ENCODE measurements at places on chromosomes 2 and 18.
A peak's percentile ranks its signal among the peaks of the same experiment; 100 is the strongest.

GRCh38 chr2:204012072-204012653, 75.6 kb downstream of the ICOS start:
- DNase-seq: no peak

DNA sequence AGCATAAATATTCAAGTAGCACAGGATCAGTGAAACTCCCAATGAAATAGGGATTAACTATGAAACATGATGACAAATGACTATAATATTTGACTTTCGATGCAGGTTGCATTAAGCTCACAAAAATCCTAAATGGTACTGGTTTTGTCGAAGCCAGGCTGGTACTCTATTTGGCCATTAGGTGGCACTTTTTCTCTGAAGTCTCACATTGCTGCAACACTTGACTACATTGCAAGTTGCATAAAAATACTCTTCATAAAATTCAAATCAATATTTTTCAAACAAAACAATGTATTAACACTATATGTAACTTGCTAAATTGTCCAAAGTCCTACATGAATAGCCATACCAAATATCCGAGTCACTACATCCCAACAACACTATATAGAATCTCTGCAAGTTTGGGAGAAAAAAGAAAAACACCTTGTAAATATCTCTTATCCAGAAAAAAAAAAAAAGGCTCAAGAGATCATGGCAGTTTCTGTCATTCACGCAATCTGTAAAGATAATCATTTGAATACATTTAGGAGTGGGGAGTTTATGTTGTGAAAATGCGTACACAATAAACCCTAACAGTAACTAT, 9.5 kb downstream of the RTTN start:
- no peak for DNase-seq

DNA sequence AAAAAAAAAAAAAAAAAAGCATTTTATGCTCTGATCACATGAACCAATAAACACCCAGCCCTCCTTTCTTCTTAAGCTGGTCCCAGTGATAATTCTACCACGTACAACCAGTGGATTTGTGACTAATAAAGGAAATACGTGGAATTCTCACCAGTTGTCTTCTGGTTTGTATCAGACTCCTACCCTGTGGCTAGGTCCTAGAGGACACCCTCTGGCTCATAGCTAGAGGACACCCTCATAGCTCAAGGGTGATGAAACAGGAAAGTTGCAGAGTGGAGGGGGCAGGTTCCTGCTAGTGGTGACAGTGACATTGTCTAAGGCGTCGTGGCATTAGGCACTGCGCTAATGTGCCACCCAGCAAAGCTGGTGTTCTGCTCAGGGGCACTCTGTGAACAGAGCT, 167.8 kb downstream of the BCL11A start:
- DNase-seq: no peak

GRCh38 chr2:10905006-10905861, 6.5 kb upstream of the KCNF1 start:
- DNase-seq: no peak

- no peak for DNase-seq
Observed at GRCh38 chr18:56568986-56569385, 69.4 kb downstream of the TXNL1 start.

GRCh38 chr2:111095434-111095833, 25.3 kb upstream of the BCL2L11 start:
- DNase-seq: no peak

DNA sequence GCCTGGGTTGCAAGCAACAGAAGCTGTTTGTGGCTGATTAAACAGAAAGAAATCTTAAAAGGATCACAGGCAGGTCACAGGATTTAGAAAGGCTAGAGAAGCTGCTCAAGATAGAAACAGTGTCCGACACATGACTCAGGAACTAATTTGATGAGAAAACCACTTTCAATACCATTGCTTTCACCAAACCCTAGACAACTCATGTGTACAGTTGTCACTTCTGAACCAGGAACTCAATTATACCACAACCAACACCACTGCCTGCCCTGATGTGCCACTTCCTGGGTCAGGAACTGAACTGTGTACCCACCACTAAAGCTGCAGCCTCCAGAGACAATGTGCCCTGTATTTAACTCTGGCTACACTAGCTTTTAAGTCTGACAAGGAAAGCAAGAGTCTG, 56.0 kb downstream of the TMEM247 start:
- no peak for DNase-seq

GRCh38 chr2:15708865-15709820, 117.5 kb downstream of the DDX1 start:
- DNase-seq: no peak

DNA sequence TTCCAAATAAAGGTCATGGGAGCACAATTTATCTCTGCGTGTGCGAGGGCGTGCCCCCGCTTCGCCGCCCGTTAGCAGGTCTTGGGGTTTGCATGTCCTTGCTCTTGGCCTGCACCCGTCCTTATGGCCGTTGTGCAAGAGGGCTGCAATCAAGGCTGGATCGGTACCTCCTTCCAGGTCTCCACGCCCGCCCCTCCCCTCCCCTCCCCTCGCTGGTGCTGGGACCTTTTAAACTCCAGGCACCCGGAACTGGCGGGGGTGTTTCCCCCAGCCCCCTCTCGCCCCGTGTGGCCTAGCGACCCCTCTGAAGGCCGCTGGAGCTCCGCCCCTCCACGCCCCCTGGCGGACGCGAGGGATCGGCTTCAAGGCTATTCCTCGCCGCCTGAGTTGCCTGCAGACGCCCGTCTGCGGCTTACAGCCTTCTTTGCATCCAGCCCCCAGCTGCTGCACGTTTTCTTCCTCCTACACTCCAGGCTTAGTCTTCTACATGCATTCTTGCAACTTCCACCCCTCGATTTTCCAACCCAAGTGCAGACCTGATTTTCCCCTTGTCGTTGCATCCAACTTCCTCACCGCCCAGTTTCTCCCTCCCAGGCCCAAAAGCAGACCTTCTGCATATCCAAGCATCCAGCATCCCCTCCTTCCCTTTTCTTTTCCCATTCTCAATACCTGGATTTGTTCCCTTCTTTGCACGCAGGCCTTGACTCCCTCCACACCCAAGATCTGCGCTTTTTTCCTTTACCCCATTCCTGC, 577 bp downstream of the IDH1 start:
- DNase-seq: peak; percentile 44

DNA sequence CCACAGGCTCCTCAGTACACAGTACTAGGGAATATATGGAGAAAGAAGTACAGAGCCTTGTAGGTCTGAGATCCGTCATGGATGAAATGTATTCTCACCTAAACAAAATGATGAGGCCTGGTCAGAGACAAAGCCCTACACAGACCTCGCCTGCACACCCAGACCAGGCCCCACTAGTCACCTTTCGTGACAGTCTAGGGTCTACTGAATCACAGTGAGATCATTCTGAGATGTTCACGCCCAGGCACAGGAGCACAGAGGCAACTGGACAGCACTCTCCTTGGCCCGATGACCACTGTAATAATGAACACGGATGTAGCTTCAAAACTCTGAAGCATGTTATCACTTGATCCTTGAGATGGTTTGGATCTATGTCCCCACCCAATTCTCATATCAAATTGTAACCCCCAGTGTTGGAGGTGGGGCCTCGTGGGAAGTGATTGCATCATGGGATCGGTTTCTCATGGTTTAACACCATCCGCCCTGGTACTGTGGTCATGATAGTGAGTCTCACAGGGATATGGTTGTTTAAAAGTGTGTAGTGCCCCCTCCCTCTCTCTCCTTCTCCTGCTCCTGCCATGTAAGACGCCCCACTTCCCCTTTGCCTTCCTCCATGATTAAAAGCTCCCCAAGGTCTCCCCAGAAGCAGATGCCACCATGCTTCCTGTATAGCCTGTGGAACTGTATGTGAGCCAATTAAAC, 15.1 kb downstream of the DOCK10 start:
- DNase-seq: no peak

- DNase-seq: no peak
Observed at GRCh38 chr2:122390406-122390805, 635.0 kb downstream of the TSN start.

GRCh38 chr2:28978606-28979005, 2.5 kb upstream of the TOGARAM2 start:
- no peak for DNase-seq

- DNase-seq: peak; percentile 53
Observed at GRCh38 chr2:50786345-50786744, 245.6 kb downstream of the NRXN1 start.

- DNase-seq: no peak
Observed at GRCh38 chr2:25323610-25324189, 18.0 kb downstream of the DNMT3A start.

DNA sequence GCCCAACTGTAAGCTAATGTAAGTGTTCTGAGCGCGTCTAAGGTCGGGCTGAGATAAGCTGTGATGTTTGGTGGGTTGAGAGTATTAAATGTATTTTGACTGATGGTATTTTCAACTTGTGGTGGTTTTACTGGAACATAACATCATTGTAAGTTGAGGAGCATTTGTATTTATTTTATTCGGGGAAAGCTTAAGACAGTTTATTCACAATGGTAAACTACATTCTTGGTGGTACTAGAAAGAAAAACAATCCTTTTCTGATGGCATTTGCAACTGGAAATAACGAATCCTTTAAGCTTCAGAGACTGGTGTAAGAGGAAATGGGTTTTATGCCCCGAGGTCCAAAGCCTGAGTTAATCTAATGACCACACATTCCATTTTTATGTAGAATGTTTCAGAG, 283.3 kb upstream of the NETO1 start:
- no peak for DNase-seq

GRCh38 chr18:26654616-26655524, 106.5 kb upstream of the KCTD1 start:
- no peak for DNase-seq

- no peak for DNase-seq
Observed at GRCh38 chr2:96548558-96549465, 12.3 kb downstream of the ARID5A start.

DNA sequence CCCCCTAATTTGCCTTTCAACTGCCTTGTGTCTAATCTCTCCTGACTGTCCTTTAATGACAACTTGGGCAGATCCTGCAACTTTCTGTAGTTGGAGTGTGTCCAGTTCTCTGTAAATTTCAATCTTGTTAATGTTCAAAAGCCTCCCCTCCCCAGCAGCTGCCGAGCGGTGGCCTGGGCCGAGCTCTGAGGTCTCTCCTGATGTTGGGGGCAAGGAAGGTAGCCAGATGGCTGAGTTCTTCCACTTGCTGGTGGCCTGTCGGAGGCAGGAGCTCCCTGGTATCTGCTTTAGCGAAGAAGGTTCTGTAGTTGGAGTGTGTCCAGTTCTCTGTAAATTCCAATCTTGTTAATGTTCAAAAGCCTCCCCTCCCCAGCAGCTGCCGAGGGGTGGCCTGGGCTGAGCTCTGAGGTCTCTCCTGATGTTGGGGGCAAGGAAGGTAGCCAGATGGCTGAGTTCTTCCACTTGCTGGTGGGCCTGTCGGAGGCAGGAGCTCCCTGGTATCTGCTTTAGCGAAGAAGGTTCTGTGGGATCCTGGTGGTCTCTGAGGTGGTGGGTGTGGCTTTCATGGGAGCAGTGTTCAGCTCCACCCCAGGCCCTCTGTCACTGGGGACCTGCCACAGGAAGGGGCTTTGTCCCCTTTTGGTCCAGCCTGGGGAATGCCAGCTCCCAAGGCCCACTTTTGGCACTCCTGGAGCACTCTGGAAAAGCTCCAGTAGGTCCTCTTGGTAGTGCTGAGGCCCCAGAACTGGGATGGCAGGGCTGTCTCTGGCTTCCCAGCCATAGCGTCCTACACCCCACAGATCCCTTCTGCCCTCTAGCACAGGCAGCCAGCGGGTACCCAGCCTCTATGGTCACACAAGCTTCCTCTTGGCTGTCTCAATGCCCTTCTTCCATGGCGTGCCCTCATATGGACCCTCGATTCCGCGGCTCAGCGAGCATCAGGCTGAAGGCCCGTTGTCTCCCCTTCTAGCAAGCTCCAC, 211.9 kb downstream of the ALPK2 start:
- DNase-seq: peak; percentile 85

GRCh38 chr2:221125691-221126090, 446.4 kb downstream of the EPHA4 start:
- no peak for DNase-seq

GRCh38 chr18:12478269-12479047, 70.7 kb downstream of the PRELID3A start:
- DNase-seq: no peak

GRCh38 chr2:10753156-10753555, 31.7 kb downstream of the ATP6V1C2 start:
- DNase-seq: no peak

- no peak for DNase-seq
Observed at GRCh38 chr2:168119515-168120141, 127.8 kb downstream of the STK39 start.

- DNase-seq: no peak
Observed at GRCh38 chr2:154556146-154556545, 142.3 kb upstream of the KCNJ3 start.

- no peak for DNase-seq
Observed at GRCh38 chr2:100213595-100213994, 71.2 kb upstream of the AFF3 start.

- no peak for DNase-seq
Observed at GRCh38 chr2:201507725-201508124, 56.2 kb downstream of the STRADB start.

DNA sequence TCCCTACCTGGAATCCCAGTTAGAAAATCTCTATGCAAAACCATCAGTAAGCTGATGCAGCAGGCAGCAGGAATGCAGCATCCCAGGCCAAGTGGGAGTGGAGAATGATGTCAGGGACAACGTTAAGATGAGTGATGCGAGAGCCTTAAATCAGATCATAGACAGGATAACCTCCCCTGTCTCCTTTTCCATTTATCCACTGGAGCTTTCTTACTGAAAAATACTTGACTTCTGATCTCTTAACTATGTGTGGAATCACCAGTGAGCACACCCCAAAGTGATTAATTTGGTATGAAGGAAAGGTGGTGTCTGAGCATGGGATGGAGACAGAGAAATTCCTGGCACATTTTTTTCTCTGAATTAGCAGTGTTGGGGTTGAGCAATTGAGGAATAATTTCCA, 98.0 kb downstream of the RND3 start:
- DNase-seq: no peak

GRCh38 chr2:22912398-22912797, 472.6 kb upstream of the KLHL29 start:
- DNase-seq: no peak

DNA sequence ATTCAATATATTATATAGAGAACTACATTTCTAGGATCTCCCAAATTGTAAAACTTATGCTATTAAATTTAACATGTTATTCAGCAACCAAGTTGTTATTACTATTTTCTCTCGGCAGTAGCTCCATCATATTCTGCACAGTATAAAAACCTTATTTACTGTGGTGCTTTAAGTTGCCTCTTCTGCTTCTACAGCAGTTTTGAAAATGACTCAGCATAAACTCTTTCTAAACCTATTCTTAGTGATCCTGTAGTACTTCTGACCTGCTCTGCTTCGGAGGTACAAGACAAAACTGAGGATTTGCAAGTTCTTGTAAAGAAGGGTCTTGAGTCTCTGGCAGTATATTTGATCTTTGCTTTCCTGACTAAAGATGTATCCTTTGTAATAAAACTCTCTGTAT, 567.2 kb downstream of the TMX3 start:
- no peak for DNase-seq

DNA sequence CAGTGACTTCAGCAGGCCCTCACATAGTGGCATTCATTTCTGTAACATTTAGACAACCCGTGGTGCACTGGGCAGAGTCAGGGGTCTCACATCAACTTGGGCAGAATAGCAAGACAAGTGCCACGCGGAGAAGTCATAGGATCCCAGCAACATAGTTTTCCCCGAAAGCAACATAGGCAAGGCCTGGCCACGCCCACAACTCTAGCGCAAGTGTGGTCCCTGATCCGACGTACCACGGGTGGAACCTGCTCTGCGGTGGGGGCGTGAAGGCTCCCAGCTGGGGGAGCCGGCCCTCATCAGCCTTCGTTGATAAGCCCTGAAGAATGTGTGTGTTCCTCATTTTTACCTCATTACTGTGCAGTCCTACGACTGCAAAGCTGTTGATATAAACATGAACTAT, 261.2 kb downstream of the EIPR1 start:
- no peak for DNase-seq

- DNase-seq: no peak
Observed at GRCh38 chr2:223929571-223930102, 15.5 kb downstream of the WDFY1 start.

Data from DMS 273 treated with DMSO at 0.1 percent for 48 hours (cell line).